ENCODE measurements at places on chromosomes 1 and 21.

DNA sequence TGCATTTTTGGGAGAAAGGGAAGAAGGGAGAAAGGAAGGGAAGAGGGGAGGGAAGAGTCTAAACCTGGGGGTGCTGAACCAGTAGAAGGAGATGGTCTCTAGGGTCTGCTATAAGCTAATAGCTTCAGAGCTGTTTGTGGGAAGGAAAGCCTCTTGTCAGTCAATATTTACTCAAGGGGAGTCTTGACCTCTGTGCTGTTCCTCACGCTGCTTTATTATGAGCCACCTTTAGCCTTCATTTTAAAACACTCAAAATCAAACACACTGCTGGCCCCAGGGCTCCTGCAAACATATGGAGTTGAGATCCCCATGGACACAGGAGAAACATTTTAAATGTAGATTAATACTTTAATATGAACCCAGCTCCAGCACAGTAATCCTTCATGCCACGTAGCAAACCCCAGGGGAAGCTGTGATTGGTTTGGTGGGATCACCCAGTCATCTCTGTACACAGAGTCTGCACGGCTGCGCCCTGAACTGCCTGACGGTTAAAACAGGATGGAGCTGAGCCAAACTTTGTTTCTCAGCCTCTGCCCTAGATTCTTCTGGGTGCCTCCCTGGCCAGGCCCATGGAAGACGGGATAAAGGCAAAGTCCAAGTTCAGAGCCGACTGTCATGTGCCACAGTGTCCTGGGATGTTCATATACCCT lies 40.2 kb upstream of the VWA5B1 start:
- no peak for DNase-seq

DNA sequence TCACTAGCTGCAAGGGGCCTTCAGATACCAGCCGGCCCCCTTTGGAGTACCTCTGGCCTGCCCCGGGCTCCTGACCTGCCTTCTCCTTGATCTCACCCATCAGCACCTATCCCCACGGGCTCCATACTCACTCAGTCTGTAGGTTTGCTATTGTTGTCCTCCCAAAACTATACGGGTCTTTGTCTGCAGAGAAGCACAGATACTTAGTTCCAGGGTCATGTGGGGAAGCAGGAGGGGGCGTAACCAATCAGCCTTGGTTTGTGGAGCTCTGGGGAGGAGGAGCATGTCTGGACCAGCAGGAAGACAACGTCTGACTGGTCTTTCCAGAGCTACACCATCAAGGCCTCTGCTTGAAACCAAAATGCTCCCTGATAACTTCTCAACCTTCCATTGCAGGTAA lies 15.2 kb downstream of the TMEM63A start:
- DNase-seq, result no peak

DNA sequence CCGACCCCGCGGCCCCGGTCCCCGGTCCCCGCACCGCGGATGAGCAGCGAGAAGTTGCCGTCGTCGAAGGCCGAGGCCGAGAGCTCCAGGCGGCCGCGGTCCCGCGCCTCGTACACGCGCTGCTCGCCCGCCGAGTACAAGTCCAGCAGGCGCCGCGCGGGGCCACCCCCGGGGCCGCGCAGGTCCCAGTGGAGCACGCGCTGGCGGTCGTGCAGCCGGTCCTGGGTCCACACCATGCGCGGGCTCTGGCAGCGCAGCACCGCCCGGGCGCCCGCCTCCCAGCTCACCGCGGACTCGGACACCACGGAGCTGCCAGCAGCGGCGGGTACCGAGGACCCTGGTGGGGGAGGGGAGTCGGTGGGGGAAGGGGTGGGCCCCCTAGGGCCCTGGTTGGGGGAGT lies 2.9 kb downstream of the MXRA8 start:
- no peak for DNase-seq

GRCh38 chr1:94045465-94046056 lies 75.4 kb downstream of the ABCA4 start:
- peak; percentile 88 for DNase-seq

GRCh38 chr1:212957546-212957945 lies 7.2 kb downstream of the VASH2 start:
- DNase-seq, result no peak

- no peak for DNase-seq
These were observed 920 bp downstream of the MTHFR start for GRCh38 chr1:11804666-11805421.

- DNase-seq, result no peak
These were observed 86.7 kb upstream of the ZRANB2 start for GRCh38 chr1:71167505-71167904.

DNA sequence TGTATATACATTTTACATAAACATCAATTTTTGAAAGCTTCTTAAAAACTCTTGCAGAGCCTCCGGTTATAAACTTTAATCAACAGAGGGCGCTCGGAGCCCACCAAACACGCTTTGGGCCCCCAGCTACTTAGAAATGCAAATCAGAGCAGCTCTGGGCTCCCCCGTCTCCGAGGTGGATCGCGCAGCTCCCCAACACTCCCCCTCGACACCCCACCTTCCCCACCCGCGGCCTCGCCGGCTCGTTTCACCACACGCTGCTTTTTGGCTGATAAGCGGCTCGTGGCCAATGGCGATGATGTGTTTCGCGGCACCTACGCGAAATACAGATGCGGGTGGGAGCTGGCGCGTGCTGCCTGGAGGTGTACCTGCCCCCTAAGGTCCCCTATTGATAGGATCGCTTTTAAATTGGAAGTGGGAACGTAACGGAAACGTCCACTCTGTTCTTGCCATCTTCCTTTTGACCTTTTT lies 1.7 kb upstream of the KIF26B start:
- peak; percentile 81 for DNase-seq

GRCh38 chr1:182666706-182667105 lies 17.7 kb downstream of the RGS8 start:
- no peak for DNase-seq

DNA sequence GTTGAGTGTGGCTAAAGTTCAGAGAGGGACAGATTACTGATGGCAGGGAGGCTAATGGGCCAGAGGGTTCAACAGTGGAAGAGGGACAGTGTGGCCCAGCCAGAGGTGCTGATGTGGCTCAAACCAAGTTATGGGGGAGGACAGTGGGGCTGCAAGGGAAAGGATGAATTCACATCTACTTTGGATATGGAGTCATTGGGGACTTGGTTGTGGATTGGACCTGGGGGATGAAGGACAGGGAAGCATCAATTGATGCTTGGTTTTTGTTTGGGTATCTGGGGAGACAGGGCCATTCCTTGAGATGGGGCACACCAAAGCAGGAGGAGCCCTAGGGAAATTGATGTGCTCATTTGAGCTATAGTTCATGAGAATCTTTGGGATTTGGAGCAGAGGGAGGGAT lies 23.3 kb downstream of the FOXO6 start:
- DNase-seq, result no peak

GRCh38 chr1:109846162-109846561 lies 64.5 kb upstream of the CSF1 start:
- no peak for DNase-seq

All from SK-N-DZ (cell line).